Thymus (tissue), 14 donors: ENCODE measurements at places on chromosomes 12 and 14. TPM values are rescaled to one million over a fixed set of nuclear protein-coding genes. Genes with fewer than 3 reads are reported as not detected.

GRCh38 chr14:104968541-104969401, 9.4 kb downstream of the AHNAK2 start:
- no peak for DNase-seq

DNA sequence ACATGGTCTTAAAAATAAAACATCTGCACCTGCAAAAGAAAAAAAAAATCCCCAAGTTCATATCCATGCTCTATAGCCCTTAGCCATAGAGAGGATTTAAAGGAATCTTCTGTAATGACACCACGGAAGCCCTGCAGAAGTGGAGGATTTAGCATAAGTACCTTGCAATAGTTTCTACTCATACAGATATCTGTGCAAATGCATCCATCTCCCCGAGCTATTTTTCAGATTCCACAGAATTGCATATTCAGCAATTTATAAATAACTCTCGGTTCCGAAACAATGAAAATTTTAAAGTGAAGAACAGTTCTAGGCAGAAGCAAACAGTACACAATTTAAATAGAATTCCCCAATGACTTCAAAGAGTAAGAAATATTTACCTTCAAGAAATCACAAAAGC, 424 bp downstream of the IGF1 start:
- no peak for DNase-seq

- no peak for DNase-seq
Measured at GRCh38 chr12:20474443-20474842, 106.1 kb downstream of the PDE3A start.

DNA sequence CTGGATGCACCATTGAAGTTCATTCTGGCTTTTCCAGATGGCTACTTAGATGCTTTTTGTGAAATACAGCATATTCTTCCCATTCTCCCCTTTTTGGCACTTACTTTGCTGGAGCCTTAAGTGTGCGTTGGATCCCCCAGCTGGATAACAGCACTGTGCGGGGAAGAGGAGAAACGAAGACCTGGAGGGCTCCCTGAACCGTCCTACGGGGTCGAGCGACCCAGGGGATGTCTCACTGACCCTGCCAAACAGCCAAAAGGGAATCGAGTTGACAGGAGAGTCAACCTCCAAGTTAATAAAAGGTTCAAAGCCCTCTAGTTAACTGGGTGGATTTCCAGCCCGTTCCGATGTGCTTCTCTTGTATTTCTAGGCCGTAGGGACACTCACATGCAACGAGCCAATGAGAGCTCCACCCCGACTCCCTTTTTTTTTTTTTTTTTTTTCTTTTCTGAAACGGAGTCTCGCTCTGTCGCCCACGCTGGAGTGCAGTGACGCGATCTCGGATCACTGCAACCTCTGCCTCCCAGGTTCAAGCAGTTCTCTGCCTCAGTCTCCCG, 1.0 kb upstream of the CAMKK2 start:
- DNase-seq, result peak; percentile 14

GRCh38 chr12:104138797-104139152, 765 bp upstream of the NFYB start:
- DNase-seq, result no peak

The TAMALIN gene
- polyA plus RNA-seq, result 47.4 TPM

GRCh38 chr14:103104654-103105452, 10.3 kb downstream of the EXOC3L4 start:
- DNase-seq, result no peak

DNA sequence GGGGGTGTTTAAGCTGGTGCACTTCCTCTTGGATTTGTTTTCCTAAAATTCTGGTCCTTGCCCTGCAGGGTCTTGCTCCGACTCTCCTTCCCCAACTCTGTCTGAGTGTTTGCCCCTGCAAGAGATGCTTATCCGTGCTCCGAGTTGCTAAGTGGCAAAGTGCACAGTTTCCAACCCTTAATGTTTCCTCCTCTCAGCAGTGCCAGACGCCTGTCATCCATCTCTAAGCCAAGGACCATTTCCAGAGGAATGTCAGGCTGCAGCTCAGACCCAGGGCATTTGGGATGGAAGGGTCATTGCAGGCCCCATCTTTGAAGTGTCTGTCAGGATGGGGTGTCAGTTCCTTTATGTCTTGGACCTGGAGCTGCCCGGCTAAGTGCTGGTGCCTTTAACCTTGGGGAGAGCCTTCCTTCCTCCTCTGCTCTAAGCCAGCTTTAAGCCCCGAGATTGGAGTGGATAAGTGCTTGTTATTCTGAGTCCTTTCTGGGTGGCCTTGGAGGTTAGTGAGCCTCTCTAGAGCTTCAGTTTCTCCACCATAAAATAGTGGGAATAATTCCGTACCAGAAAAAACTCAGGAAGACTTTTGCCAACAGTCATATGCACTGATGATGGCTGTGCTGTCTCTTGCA, 15.0 kb downstream of the WNT5B start:
- DNase-seq, result no peak

- DNase-seq, result no peak
Measured at GRCh38 chr14:88879022-88879421, 54.6 kb downstream of the TTC8 start.

DNA sequence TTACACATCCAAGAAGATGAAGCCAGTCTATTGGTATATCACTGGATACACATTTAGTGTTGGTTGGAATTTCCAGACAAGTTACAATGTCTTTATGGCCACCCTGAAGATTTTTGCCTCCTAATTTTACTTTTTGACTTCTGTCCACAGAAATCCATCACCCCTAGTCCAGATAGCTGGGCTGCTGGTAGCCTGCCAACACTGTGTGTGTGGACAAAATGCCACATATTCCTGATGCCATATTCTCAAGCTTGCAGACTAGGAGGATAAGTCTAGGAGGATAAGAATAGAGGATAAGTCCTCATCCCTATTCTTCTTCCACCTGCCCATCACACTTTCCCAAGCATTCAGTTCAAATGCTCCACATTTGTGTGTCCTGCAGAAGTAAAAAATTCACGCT, 4.6 kb downstream of the ESR2 start:
- no peak for DNase-seq

GRCh38 chr14:100587763-100588411, 670 bp upstream of the BEGAIN start:
- no peak for DNase-seq

The SYCP3 gene
- polyA plus RNA-seq, result 1.4 TPM

The HOXC5 gene
- polyA plus RNA-seq, result not detected

GRCh38 chr14:20799456-20799891, 3.2 kb downstream of the RNASE1 start:
- no peak for DNase-seq
